ENCODE measurements at places on chromosomes 1 and 21. TPM values are rescaled to one million over a fixed set of nuclear protein-coding genes. Genes with fewer than 3 reads are reported as not detected.

DNA sequence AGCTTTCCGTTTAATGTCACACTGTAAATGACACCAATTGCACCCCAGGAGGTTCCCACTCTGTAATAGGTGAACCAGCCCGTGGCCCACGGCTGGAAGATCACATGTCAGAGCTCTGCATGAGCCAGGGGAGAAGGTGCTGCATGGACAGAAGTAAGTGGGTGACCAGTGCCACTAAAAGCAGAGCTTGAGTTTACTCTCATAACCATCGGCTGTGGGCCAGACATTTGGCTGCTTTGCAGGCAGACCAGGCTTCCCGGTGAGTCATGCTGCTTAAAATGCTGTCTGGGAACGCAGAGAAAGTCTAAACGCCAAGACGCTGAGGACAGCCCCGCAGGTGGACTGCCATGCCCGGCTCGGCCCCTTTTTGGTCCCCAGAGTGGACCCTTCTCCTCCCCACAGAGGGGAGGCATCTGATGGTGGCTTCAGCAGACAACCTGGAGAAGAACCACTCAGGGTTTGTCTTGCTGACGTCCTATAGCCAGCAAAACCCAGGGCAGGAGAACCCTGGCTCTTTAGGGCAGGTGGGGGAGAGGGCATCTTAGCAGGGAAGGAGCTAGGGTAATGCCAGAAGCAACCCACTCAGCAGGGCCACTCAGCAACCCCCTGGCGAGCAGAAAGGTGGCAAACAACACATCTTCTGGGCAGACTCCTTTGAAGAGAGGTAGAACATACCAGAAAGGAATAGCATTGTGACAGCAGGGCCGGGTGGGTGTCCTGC is 7.3 kb downstream of the KIAA2013 start:
- DNase-seq, result no peak
- H3K4me3 ChIP-seq, result no peak overlapping the region
- H3K27ac ChIP-seq, result no peak overlapping the region
- H3K36me3 ChIP-seq, result peaks cover 58% of the 10 kb centered on the region
- H3K4me1 ChIP-seq, result peaks cover 15% of the 10 kb centered on the region

The OR6N1 gene
- 2.3 TPM for total RNA-seq

DNA sequence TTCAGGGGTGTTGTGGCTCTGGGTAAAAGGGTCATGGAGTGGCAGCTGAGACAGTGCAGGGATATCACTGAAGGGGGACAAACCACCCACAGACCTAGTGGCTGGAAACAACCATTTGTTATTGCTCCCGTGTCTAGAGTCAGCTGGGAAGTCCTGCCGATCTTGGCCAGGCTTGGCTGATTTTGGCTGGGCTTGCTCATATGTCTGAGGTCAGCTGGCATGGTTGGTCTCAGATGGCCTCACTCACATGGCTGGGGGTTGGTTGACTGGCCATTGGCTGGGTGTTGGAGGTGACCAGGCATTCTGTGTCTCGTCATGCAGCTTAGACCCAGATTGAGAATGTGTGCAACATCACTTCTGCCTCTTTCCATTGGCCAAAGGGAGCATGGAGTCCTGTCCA is 203.8 kb upstream of the POU3F1 start:
- peaks cover 3% of the 10 kb centered on the region for H3K4me1 ChIP-seq
- no peak for DNase-seq
- no peak overlapping the region for H3K4me3 ChIP-seq

DNA sequence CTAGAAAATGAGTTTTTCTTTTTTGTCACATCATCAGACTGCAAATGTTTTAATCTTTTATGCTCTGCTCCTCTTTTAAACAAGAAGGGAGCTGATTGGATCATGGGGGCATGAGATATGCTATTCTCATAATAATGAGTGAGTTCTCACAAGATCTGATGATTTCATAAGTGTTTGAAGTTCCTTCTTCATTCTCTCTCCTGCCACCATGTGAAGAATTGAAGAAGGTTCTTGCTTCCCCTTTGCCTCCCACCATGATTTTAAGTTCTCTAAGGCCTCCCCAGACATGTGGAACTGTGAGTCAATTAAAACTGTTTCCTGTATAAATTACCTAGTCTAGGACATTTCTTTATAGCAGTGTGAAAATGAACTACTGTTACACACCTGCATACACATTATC is 218.2 kb downstream of the NRIP1 start:
- H3K27ac ChIP-seq, result no peak overlapping the region
- H3K4me3 ChIP-seq, result no peak overlapping the region
- no peak for DNase-seq
- no peaks in the 10 kb centered on the region for H3K36me3 ChIP-seq
- no peaks in the 10 kb centered on the region for H3K27me3 ChIP-seq
- no peaks in the 10 kb centered on the region for H3K4me1 ChIP-seq

The ADAMTS1 gene
- 122 TPM for total RNA-seq

The RGS1 gene
- total RNA-seq, result 27.8 TPM

DNA sequence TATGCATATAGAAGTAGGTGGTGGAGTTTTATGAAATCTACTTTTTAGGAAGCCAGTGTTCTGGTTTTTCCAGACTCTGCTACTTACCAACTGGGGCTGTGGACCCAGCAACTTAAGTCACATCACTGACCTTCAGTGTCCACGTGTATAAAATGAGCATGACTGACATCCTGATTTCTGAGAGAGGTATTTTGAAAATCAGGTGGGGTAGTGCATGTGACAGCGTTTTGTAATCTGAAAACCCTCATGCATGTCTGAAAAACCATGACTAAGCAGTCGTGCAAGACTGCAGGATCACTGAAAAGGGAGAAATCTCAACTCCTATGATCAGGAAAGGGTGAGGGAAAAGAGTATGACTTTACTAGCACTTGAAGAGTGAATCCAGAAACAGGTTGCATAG is 26.1 kb downstream of the CR1L start:
- DNase-seq, result no peak
- no peak overlapping the region for H3K4me3 ChIP-seq
- peaks cover 44% of the 10 kb centered on the region for H3K27me3 ChIP-seq
- H3K36me3 ChIP-seq, result no peaks in the 10 kb centered on the region
- H3K27ac ChIP-seq, result no peak overlapping the region
- H3K4me1 ChIP-seq, result peaks cover 3% of the 10 kb centered on the region

DNA sequence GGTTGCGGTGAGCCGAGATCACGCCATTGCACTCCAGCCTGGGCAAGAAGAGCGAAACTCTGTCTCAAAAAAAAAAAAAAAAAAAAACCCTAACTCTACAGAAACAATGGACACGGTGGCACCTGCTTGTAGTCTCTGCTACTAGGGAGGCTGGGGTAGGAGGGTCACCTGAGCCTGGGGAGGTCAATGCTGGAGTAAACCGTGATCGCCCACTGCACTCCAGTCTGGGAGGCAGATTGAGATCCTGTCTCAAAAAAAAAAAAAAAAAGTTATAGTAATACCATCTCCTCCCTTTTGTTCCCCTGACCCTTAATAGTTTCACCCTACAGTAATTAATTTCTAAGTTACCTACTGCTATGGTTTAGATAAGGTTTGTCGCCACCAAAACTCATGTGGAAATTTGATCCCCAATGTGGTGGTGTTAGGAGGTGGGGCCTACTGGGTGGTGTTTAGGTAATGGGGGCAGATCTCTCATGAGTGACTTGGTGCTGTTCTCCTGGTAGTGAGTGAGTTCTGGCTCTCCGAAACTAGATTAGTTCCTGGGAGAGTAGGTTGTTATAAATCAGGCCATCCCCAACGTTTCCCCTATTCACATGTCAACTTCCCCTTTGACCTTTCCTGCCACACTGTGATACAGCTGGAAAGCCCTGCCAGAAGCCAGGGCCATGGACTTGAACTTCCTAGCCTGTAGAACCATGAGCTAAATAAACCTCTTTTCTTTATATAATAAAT is 9.8 kb downstream of the FBXO42 start:
- no peaks in the 10 kb centered on the region for H3K36me3 ChIP-seq
- H3K4me1 ChIP-seq, result no peaks in the 10 kb centered on the region
- no peak overlapping the region for H3K4me3 ChIP-seq
- H3K27me3 ChIP-seq, result no peaks in the 10 kb centered on the region
- H3K27ac ChIP-seq, result no peak overlapping the region
- no peak for DNase-seq

GRCh38 chr1:203177036-203177405 is 1.4 kb upstream of the MYBPH start:
- no peak overlapping the region for H3K4me3 ChIP-seq
- H3K4me1 ChIP-seq, result peaks cover 12% of the 10 kb centered on the region
- H3K36me3 ChIP-seq, result no peaks in the 10 kb centered on the region
- H3K27me3 ChIP-seq, result no peaks in the 10 kb centered on the region

The NPPA gene
- 8.4 TPM for total RNA-seq

The AMY1B gene
- total RNA-seq, result 4.1 TPM

DNA sequence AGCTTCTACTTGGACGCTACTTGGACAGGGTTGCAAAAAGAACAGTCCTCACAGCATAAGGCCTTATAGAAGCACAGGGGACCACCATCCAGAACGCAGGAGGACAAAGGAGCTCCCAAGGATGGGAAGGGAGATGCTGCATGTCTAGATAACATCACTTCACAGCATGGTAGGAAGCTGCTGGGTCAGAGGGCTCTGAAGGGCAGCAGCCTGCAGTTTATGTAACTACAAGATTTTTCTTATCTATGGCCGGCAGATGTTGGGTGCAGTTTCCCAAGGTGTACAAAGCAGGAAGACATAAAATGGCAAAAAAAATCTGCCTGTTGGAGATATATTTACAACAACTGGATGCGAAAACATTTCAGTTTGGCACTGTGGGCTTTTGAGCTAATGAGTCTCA is 45.3 kb upstream of the SLC5A9 start:
- DNase-seq, result no peak
- H3K36me3 ChIP-seq, result no peaks in the 10 kb centered on the region
- no peak overlapping the region for H3K27ac ChIP-seq
- H3K4me1 ChIP-seq, result no peaks in the 10 kb centered on the region

DNA sequence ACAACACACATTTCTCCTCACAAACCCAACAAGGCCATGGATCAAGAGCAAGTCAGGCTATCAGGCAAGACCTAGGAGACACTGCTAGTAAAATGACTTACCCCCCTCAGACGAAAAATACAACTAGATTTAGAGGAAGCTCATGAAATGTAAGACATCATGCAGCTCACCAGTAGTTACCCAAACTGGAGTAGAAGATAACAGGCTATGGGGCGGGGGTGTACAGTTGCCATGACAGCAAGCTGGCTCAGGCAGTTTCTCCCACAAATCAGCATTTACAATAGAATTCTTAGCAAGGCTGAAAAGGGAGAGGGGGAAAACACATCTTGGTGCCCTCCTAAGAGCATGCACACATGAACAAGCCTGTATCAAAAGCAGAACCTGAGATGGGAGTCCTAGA is 13.9 kb downstream of the TPM3 start:
- no peak overlapping the region for H3K4me3 ChIP-seq
- H3K27me3 ChIP-seq, result no peaks in the 10 kb centered on the region
- H3K4me1 ChIP-seq, result peaks cover 70% of the 10 kb centered on the region
- peaks cover 37% of the 10 kb centered on the region for H3K36me3 ChIP-seq
- DNase-seq, result no peak

The LSM10 gene
- total RNA-seq, result 39.4 TPM

DNA sequence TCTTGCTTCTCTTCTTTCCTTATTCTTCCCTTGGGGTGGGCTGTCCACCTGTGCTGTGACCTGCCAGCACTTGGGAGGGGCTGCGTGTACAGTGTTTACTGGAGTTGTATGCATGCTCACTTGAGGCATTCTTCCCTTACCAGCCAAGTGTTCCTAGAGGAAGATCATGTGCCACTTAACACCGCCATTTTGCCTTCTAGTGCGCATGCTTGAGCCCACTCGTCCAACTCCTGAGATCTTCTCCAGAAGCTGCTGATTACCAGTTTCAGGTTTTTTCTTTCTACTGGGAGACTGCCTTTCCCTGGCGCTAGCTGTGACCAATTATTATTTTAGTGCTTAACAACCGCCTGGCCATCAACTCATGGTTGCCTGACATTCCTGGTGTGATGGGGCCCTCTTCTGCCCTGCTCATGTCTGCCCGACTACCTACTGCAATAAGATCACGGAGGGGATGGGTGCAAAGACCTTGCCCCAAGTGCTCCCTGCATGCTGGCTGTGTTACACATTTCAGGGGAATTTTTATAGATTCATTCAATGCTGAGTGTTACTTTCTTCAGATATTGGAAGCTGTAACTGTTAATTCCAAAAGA is 74.2 kb upstream of the B3GALT5 start:
- H3K4me3 ChIP-seq, result no peak overlapping the region
- no peak for DNase-seq
- no peak overlapping the region for H3K27ac ChIP-seq
- H3K27me3 ChIP-seq, result no peaks in the 10 kb centered on the region
- no peaks in the 10 kb centered on the region for H3K4me1 ChIP-seq

GRCh38 chr1:43708002-43708410 is 670 bp downstream of the ST3GAL3 start:
- peaks cover 18% of the 10 kb centered on the region for H3K4me1 ChIP-seq
- H3K36me3 ChIP-seq, result peaks cover 25% of the 10 kb centered on the region
- no peaks in the 10 kb centered on the region for H3K27me3 ChIP-seq

The CALML6 gene
- 0.90 TPM for total RNA-seq

DNA sequence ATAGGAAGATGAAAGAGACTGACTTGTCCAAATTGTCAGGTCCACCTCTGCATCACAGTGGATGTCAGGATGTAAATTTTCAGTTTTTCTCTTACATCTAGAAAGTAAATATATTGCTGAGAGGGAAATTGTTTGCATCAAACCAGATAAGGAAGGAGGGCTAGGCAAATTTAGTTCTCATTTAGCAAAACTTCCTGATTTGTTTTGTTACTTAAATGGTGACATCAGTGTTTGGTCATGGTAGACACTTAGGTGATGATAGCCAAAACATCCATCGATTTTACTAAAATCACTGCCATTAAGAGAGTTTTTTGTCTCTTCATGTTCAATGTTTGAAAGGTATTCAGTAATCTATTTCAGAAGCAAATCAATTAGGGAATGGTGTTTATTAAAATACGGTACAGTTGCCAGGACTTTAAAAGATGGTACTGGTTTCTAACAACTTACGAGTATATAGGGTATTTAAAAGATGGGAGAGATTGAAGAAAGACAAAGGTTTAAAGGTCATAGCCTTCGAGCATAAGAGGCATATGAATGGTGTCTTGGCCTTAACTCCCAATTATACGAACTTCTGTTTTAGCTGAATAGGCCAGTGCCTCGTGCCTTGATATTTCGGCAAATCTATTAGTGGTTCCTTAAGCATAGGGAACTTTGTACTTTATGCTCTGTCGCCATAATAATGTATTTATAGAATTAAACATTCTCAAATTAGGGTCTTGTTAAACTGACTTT is 3.0 kb downstream of the IER5 start:
- peak overlapping the region; percentile 88 for H3K4me3 ChIP-seq
- H3K4me1 ChIP-seq, result peaks cover 33% of the 10 kb centered on the region
- DNase-seq, result no peak
- H3K27me3 ChIP-seq, result no peaks in the 10 kb centered on the region
- peaks cover 11% of the 10 kb centered on the region for H3K36me3 ChIP-seq
- H3K27ac ChIP-seq, result peak overlapping the region; percentile 90

The TMEM269 gene
- not detected for total RNA-seq

The CTXND2 gene
- not detected for total RNA-seq
